ENCODE measurements at places on chromosomes 3 and 15.
A peak's percentile ranks its signal among the peaks of the same experiment; 100 is the strongest.

GRCh38 chr3:194877291-194878119, 191.8 kb downstream of the FAM43A start:
- DNase-seq: no peak

- no peak for DNase-seq
Observed at GRCh38 chr3:139113231-139113992, 68.7 kb upstream of the PRR23C start.

DNA sequence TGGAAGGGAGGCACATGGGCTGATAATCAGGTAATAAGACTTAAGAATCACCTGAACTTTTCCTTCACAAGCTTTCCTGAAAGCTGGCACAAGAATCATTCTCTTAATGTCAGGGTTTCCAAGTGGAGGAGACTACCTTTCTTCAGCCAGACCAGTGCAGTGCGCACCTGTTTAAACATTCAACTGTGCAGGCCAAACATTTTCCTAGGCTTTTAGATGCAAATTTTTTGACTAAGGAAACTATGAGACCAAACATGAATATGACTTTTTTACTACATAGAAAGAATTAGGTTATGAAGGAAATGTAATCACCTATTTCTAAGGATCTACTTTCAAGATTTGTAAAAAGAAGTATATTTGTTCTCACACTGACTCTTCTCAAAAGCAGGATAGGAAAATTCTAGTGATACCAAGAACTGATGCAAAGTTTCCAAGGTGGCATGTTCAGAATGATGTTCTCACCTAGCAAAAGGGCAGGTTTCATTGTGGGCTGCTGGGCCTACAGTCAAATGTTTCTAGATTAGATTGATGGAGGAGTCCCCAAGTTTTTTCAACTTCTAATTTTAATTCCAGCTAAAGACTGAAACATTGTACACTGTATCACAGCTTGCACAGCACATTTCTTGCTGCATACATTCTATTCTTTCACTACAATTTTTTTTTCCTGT, 339.1 kb downstream of the TIGIT start:
- DNase-seq: no peak

GRCh38 chr3:126955004-126955790, 27.7 kb upstream of the PLXNA1 start:
- DNase-seq: no peak

DNA sequence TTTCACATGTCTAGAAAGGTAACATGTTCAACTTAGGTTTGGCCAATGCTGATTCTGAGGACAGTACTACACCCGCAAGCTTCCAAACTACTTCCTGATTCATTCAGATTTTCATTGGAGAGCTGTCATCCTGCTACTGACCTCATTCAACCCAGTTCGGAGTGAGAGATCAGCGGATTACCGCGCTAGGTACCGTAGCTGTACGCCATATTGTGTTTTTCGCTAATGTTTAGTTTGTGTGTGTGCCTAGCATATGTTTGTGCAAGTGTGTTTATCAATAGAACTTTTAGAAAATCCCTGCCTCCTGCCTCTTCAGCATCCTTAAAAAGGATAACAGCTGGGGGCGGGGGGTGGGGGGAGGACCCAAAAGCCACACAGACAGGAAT, 1.1 kb downstream of the ZBTB20 start:
- peak; percentile 19 for DNase-seq

GRCh38 chr15:76299786-76300185, 11.5 kb downstream of the ETFA start:
- DNase-seq: no peak

DNA sequence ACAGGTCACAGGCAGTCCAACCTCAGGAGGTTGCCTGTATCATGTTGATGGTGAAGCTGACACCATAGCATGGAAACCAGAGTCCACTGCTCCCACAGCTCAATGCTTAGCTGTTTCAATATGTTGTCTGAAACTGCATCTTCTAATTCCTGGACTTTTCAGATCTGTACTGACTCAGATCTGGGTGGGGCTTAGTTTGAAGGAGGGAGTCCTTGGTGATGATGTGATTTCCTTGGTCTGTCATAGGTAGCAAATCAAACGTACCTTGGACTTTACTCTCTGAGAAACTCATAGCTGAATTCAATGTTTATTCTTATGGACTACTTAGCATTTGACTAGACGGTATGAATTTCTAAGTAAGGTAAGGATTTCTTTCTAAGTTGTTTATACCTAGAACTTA, at the start of gene HHLA2:
TSS of gene HHLA2 (plus strand) at position 310 of the 400 bp plus-strand sequence. CDS start 55,266 bp downstream, outside the sequence.
- DNase-seq: no peak

DNA sequence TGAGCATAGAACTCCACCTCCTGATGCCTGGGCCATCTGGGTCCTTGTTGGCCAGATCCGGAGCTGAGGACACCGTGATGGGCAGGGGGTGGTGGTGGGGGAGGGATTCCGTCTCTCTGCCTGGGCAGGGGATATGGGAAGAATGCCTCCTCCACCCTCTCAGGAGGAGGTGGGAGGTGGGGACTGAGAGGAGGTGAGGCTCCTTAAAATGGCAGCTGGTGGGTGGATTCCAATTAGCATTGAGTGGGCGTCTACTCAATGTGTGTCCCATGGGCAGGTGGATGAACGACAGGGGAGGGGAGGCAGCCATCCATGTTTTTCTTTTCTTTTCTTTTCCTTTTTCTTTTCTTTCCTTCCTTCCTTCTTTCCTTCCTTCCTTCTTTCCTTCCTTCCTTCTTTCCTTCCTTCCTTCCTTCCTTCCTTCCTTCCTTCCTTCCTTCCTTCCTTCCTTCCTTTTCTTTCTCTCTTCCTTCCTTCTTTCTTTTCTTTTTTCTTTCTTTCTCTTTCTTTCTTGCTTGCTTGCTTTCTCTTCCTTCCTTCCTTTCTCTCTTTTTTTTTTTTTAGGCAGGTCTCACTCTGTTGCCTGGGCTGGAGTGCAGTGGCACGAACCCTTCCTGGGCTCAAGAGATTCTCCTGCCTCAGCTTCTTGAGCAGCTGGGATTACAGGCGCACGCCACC, 5.0 kb downstream of the SLC28A1 start:
- no peak for DNase-seq

GRCh38 chr15:80350941-80351610, 53.1 kb upstream of the ARNT2 start:
- DNase-seq: no peak

DNA sequence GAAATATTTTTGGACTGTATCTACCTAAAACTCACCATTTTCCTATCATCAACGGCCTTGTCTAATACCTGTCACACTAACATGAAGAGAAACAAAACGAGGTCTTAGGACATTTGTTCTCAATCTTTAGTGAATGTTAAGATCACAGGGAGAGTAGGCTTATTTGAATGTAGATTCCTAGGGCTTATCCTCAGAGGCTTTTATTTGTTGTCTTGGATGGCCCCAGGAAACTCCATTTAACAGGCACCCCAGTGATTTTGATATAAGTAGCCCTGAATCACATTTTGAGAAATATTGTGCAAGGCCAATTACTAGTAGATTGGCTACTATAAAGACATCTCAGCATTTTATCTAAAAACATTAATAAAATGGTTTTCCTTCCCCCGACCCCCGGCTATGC, 367.4 kb downstream of the GAP43 start:
- no peak for DNase-seq

GRCh38 chr3:52248165-52248541, 2.6 kb downstream of the PPM1M start:
- no peak for DNase-seq

GRCh38 chr3:128782282-128783146, 56.5 kb downstream of the RAB7A start:
- DNase-seq: no peak

- DNase-seq: no peak
Observed at GRCh38 chr3:178597371-178597770, 61.1 kb downstream of the KCNMB2 start.

GRCh38 chr3:5264896-5265770, 77.6 kb downstream of the EDEM1 start:
- no peak for DNase-seq

DNA sequence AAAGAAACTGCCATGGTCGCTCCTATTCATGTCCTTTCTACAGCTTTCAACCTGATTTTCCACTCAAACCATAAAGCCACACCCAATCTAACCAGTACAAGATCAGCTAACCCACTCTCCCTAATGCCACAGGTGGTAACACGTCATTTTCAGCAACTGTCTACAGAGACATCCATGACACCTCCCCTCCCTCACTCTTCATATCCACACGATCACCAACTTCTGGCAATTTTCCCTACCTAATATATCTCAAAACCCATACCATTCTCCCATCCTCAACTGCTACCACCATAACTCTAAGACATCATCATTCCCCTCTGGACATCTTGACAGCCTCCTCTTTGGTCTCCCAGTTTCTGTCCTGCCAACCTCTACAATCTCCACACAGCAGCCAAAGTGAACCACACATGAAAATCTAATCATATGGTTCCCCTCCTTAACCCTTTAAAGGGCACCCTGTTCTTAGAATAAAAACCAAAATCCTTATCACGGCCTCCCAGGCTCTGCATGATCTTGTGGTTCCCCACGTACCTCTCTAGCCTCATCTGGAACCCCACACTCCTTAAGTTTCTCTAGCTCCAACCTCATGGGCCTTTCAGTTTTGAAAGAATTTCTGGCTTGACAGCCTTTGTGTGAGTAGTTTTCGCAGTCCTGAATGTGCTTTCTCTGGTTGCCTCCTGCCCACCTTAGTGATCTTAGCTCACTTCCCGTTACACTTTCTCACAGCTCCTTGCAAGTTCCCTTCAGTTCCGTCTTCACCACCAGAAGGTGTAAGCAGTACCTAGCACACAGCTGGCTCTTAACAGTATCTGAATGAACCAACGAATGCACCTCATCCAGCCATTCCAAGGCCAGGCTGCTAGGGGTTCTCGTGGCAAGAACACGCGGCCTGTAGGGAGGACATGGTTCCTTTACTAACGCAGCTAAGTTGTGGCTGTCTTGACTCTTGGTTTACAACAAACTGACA, 33.4 kb downstream of the SPINK8 start:
- no peak for DNase-seq

GRCh38 chr15:38049891-38050290, 115.5 kb downstream of the TMCO5A start:
- no peak for DNase-seq

- no peak for DNase-seq
Observed at GRCh38 chr3:141875893-141876380, 506 bp upstream of the ATP1B3 start.

- DNase-seq: no peak
Observed at GRCh38 chr3:38345879-38346586, 552 bp upstream of the XYLB start.

DNA sequence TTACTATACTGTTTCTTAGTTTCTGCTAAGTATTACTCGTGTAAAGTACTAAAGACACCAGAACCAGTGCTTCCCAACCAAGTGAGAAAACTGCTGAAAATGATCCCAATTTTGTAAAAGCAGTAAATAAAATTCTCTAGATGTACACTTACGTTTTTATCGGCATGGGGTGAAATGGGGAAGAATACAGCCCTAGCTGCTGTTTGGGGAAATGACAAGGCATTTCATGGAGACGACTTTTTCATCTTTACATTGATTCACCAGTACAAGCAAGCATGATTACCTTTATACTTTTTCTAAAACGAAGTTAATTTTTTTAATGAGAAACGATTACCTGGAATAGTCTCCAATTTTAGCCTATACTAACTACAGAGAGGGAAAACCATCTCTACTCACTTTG, 1.4 kb downstream of the PSMD6 start:
- no peak for DNase-seq
